ENCODE measurements at places on chromosomes 5 and 9.

GRCh38 chr5:90480699-90481098, 6.0 kb downstream of the POLR3G start:
- no peak for DNase-seq

- DNase-seq: no peak
Measured at GRCh38 chr9:77523891-77524290, 124.2 kb downstream of the GNA14 start.

- no peak for DNase-seq
Measured at GRCh38 chr9:123954518-123955280, 24.8 kb upstream of the DENND1A start.

- no peak for DNase-seq
Measured at GRCh38 chr5:83516377-83516776, 44.8 kb downstream of the VCAN start.

DNA sequence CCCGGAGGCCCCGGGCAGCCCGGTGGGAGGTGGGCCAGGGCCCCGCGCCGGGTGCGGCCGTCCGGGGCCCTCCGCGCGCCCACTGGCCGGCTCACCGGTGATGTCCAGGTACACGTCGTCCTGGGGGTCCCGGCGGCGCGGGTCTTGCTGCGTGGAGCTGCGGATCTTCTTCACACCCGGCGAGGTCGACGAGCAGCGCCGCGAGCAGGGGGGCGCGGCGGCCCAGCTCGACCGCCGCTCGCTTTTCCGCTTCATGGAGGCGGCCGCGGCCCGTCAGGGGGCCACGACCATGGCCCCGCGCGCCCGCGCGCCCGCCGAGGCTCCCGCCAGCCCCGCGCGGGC, 548 bp downstream of the CDC14B start:
- no peak for DNase-seq
